ENCODE measurements at places on chromosomes 2 and 18.

DNA sequence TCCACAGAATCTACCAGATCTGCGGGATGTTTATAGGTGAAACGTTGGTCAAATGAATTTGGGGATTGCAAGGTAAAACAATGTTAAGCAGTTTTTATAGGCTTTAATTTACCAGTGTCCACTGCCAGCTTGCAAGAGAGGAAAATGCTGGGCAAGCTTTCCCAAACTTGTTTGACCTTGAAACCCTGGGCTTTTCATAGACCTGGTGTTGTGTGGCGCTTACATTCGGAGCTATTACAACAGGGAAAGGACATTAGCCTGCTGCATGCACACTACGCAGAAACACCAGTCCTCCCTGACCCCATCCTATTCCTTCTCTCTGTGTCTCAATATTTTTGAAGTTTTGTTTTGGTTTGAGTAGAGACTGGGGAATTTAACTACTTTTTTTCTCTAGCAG is 59.6 kb upstream of the AGPS start:
- no peak for DNase-seq

DNA sequence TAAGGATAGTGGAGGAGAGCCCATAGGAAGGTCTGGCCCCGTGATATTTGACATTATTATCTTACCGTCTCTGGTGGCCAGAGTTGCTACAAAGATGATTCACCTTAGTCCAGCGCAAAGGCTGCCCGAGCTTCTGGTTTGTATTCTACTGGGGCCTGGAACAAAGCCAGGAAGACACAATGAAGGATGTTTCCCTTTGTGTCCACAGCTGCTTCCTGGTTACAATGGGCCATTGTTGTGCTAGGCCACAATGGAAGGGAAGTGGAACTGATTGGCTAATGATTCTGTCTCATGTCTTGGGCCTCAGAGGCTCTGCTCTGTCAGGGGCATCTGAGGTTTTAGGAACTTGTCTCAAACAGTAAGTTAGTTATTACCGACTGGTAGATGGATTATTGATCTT is 132.2 kb downstream of the TDRD15 start:
- peak; percentile 3 for DNase-seq

DNA sequence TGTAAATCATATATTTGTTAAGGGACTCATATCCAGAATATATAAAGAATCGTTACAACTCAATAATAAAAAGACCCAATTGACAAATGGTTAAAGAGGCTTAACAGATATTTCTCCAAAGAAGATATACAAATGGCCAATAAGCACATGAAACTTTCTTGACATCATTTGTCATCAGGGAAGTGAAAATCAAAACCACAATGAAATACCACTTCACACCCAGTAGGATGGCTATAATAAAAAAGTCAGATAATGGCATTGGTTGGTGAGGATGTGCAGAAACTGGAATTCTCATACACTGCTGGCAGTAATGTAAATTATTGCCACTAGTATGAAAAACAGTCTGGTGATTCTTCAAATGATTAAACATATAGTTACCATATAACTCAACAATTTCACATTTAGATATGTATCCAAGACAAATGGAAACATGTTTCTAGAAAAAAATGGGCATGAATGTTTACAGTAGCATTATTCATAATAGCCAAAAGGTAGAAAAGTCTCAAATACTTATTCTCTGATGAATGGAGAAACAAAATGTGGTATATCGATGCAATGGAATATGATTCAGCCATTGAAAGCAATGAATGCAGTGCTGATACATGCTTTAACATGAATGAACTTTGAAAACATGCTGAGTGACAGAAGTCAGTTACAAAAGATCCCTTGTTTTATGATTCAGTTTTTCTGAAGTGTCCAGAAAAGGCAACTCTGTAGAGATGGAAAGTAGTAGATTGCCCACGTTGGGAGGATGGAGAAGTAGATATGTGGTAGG is 304.6 kb upstream of the ZEB2 start:
- no peak for DNase-seq

- no peak for DNase-seq
These were observed 47.8 kb downstream of the INPP4A start for GRCh38 chr2:98492441-98492840.

GRCh38 chr2:67574230-67574629 is 177.1 kb downstream of the ETAA1 start:
- no peak for DNase-seq

GRCh38 chr2:216110620-216111019 is 1.5 kb downstream of the XRCC5 start:
- DNase-seq: no peak

DNA sequence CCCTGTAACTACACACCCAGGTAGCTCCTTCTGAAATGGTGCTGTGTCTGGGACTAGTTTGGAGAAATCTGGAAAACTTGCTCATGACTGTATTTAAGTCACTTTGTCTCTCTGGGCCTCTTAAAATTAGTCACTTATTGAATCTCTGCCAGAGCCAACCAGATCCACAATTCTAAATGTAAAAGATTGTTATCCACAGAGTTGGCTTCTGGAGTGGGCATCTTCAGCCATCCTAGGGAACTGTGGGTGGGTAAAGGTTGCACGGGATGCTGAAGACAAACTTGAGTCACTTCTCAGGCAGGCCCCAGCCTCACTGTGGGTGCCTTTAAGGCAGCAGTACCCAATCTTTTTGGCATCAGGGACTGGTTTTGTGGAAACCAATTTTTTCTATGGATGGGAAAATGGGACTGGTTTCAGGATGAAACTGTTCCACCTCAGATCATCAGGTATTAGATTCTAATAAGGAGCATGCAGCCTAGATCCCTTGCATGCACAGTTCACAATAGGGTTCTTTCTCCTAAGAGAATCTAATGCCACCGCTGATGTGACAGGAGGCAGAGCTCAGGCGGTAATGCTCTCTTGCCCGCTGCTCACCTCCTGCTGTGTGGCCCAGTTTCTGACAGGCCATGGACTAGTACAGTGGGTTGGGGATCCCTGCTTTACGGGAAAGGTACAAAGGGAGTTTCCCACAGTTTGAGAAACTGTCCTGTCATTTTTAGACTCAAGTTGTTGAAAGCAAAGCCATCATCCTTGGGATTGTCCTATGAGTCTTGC is 98.3 kb upstream of the SPRED2 start:
- no peak for DNase-seq

GRCh38 chr2:217099561-217099960 is 239.7 kb upstream of the TNP1 start:
- no peak for DNase-seq

DNA sequence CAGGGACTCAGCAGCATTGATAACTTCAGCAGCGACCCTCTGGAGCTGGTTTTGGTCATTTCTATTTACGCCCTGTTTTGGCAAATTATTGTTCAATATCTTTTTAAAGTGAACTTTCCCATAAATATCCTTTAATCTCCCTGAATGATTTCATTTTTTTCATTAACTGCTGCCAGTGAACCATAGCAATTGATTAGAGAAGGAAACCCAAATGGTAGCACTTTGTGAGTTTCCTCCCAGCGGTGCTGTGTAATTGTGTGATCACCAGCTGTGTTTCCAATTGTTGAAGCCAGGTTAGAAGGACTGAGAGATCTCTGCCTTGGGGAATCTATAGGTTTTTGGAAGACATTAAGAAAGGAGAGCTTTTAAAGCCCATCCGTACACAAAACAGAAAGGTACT is 16.3 kb downstream of the MAP3K20 start:
- DNase-seq: no peak

DNA sequence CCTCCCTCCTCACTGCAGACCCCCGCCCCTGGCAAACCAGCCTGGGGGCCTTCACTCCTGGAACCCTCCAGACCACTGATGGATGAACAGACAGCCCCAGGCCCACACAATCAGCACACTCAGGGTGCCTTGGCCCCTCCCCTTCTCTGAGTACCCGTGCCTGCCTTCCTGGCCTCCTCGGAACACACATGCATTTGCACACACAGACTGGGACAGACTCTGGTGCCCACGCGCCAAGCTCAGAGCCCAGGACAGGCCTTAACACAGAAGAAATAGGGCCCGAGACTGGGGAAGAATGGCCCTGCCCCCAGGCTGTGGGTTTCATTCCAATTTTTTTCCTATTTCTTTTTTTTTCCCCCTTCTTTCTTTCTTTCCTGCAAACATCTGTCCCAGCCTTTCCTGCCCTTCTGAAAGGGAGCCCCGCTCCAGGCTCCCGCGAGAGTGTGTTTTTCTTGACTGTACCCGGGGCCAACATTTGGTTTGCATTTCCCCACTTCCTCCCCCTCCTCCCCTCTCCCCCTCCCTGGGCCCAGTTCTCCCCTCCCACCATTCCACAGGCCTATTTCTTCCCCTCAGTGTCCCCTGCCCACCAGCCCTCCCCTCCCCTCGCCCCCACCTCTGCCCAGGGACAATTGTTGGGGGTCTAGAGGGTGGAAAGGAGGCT is 618 bp upstream of the TNS1 start:
- DNase-seq: no peak

GRCh38 chr2:98027538-98027937 is 31.8 kb upstream of the TMEM131 start:
- DNase-seq: no peak

DNA sequence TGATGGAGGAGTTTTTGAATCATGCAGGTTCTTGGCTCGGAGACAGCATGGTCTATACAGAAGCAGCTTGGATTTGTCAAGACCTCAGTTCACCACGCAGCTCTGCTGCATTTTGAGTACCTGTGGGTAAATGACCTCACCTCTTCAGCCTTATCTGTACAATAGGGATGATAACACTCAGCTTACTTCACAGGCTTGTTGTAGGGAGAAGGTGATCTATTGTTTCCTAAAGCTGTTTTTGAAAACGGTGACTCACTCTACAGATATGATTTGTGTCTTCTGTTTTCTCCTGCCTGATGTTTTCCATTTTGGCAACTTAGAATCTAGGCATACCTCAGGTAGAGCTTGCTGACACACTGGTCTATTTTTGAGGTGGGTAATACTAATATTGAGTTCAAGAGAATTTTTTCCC is 80.3 kb downstream of the FMNL2 start:
- DNase-seq: no peak

DNA sequence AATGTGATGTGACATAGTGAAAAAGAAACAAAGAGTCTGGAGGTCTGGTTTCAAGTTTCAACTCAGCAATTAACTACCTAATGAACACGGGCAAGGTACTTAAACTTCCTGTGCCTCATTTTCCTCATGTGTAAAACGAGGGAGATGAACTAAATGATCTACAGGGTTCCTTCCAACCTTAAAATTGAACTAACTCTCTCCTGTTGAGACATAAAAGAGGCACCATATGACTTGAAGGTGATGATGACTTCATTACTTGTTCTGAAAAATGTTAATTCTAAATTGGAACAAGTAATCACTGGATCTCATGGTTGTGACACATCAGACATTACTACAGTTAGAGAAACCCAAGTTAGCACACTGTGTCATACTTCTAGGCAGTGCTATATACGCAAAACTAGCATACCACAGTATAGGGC is 8.9 kb upstream of the REL start:
- no peak for DNase-seq

DNA sequence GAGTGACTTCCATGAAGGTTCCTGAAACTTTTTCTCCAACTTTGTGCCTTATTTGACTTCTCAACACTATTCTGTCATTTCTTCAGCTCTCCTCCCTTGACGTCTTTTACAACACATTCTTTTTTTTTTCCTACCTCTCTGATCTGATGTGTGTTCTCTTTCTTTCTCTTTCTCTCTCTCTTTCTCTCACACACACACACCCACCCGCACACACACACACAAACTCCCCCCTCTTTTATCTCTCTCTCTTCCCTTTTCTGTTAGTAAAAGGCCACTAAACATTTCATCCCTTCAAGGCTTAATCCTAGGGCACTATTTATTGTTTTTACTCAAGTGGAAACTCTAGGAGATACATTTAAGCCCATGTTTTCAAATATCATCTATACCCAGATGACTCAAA is 107.8 kb upstream of the CNTNAP5 start:
- DNase-seq: no peak

DNA sequence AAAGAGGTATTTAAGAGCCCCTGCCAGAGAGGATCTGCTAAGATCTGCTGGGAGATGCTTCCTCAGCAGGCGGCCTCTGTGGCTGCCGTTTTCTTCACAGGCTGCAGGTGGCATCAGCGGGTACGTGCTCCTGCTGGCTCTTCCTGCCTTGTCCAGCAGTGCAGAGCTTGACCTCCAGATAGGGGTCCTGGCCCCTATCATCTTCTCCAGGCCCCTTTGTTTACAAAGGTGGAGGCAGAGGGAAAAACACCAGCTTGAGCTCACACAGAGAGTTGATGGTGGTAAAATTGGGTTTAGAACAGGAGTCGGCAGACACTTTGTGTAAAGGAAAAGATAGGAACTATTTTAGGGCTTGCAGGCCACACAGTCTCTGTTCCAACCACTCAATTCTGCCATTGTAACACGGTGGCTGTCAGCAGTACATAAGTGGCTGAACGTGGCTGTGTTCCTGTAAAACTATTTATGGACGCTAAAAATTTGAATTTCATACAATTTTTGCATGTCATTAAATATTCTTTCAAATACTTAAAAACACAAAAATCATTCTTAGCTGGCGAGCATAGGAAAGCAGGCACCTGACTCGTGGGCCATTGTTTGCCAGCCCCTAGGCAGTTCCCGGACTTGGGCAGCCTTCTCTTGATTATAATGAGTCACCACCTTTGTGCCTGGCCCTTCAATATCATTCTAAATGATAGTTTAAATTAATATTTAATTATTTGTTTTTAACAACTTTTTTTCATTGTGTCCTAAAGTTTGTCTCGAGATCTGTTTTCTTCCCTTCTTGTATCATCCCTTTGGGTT is 98.2 kb upstream of the B3GNT7 start:
- DNase-seq: no peak

- no peak for DNase-seq
These were observed 126.1 kb downstream of the CTNNA2 start for GRCh38 chr2:79638954-79639353.

- no peak for DNase-seq
These were observed 773 bp downstream of the CMPK2 start for GRCh38 chr2:6864923-6865345.

DNA sequence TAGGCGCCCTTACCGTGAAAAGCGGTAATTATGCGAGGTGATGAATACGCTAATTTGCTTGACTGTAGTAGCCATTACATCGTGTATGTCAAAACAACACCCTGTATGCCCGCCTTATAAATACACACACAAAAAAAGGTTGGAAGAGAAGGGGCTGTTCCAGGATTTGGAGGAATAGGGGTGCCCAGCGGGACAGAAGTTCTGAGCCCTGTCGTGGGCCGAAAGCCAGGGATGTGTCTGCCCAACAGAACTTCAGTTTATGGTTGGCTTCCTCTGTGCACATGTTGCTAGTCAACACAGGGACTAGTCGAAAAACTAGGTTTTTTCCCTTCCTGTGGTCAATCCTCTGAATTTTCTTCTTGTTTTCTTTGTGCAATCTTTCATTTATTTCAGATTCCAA is 182.5 kb downstream of the ACKR3 start:
- DNase-seq: no peak

DNA sequence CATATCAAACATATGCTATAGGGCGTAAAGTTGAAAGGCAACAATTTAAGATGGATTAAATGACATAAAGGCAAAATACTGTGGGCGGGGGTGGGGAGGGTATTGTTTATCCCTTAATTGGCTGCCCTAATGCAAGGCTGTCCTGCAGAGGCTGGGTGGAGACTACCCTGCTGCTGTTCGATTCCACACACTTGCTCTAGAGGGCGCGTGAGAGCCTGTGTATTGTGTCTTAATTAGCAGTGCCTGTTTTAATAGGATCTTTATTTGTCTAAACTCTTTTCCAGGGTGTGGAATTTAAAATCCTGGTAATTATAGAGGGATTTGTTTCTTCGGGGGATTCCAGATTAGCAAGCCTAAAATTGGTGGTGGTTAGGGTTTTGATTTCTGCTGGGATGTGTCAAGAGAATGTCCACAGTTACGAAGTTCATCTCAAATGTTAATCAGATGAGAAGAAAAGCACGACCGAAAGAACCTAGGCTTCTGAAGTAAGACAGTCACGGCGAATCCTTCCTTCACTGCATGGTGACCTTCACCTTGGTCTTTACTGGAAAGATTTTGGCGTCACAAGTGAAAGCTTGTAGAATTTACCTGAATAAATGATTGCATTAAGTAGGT is 103.5 kb upstream of the MAP3K20 start:
- DNase-seq: peak; percentile 31

Measured in CD4-positive, alpha-beta T cell treated with Interleukin-15 for 4 hours (primary cell).